ENCODE measurements at places on chromosomes 7 and 10.

DNA sequence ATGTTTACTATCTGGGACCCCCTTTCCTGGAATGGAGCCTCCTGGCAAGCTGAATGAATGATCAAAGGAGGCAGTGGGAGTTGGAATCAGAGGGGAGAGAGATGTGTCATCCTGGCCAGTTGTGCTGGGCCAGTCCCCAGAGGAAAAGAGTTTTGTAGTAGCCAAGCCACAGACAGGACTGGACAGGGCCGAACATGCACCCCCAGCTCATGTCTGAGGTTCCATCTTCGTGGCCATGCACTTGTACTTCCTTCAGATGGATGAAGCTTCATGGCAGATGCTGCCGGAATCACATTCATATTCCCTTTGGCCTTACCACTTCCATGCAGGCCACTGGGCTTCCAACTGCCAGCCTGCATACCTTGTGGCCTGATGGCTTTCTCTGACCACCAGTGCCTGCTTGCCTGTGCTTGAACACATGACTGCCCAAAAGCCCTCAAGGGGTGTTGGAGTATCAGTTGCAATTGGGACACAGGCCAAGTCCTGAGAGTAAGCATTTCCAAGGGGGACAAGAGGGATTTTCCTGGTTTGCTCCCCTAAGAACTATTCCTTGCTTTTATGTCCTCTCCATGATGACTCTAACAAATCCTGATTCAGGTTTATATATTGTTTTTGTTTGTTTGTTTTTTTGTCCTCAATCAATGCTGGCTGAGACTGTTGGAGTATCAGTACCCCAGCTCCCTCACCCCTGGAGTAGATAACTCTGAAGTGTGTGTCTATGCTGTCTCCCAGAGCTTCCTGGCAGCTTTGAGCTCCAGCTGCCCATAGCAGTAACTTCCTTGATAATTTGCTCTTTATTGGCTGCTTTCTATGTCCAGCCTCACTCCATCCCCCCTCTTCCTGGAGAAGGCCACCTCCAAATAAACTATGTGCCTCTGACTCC lies 63.6 kb downstream of the TMEM130 start:
- DNase-seq: no peak

- DNase-seq: no peak
Observed at GRCh38 chr7:50394315-50394714, 55.8 kb downstream of the FIGNL1 start.

GRCh38 chr7:29945259-29945809 lies 44.3 kb downstream of the SCRN1 start:
- no peak for DNase-seq

DNA sequence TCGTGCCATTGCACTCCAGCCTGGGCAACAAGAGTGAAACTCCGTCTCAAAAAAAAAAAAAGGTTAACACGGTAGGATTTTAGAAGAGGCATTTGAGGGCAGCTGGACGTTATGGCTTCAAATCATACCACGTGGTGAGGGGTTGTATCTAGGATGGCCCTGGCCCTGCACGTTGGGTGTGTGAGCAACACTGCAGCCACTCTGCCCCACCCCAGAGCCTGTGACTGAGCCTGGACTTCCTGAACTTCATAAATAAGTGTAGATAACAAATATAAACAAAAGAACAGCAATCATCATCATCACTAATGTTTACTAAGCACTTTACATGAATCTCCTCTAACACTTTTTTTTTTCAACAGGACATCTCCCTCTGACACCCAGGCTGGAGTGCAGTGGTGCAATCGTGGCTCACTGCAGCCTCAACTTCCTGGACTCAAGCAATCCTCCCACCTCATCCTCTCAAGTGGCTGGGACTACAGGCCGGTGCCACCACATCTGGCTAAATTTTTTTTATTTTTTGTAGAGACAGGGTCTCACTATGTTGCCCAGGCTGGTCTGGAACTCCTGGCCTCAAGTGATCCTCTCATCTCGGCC lies 169.5 kb upstream of the FRMD4A start:
- no peak for DNase-seq

GRCh38 chr7:23938937-23939552 lies 229.0 kb downstream of the STK31 start:
- DNase-seq: peak; percentile 13

- no peak for DNase-seq
Observed at GRCh38 chr7:89757910-89758309, 396.4 kb upstream of the STEAP1 start.

- no peak for DNase-seq
Observed at GRCh38 chr10:7035126-7035761, 375.6 kb downstream of the SFMBT2 start.

GRCh38 chr10:119973281-119973680 lies 80.8 kb downstream of the SEC23IP start:
- DNase-seq: no peak

- DNase-seq: no peak
Observed at GRCh38 chr7:151511946-151512345, 7.7 kb downstream of the RHEB start.

DNA sequence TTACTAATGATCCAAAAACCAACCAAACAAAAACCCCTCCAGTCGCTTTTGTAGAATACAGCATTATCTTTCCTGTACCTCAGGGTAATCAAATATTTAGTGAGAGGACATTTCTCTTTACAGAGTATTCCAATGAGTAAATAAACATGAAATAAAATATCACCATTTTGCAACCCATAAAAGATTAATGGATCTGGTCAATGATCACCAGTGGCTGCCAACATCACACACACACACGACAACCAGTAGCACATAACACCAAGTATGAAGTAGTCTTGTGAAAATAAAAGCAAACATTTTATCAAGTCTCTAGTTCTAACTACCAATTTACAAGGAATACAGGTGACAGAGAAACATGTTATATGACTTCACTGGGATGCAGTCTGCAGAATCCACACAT lies 188.6 kb upstream of the IMMP2L start:
- no peak for DNase-seq

DNA sequence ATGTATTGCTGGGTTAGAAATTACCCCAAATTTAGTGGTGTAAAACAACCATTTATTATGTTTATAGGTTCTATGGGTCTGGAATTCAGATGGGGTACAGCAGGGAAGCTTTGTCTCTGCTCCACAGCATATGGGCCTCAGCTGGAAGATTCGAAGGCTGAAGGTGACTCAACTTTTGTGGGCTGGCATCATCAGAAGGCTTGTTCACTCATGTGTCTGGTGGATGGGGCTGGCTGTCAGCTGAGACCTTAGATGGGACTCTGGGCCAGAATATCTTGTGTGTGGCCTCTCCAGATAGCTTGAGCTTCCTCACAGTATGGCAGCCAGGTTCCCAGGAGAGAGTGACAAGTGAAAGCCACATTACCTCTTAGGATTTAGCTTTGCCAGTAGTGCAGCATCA lies 45.9 kb downstream of the ZNF503 start:
- no peak for DNase-seq

- no peak for DNase-seq
Observed at GRCh38 chr10:75379817-75380216, 21.7 kb downstream of the ZNF503 start.

DNA sequence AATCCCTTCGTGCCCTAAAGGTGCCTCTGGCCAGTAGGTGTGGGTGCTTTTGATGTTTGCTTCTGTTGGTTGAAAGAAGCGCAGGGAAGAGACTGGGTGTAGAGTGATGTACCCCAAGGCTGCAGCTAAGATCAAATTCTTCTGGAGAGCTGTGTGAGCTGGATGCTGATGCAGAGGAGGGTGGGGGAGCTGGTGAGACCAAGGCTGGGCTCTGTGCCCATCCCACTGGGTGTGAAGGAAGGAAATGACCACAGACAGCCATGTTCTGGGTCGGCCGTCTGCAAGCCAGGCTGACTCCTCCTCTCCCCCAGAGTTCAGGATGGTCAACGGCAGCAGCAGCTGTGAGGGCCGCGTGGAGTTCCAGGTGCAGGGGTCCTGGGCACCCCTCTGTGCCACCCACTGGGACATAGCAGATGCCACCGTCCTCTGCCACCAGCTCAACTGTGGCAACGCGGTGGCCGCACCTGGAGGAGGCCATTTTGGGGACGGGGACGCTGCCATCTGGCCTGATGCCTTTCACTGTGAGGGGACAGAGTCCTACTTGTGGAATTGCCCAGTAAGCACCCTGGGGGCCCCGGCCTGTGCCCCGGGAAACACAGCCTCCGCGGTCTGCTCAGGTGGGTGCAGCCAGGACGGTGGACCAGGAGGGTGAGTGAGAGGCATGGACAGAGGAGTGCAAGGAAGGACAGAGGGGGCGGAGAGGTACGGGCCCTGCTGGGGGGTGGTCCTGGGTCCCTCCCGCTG lies 5.1 kb downstream of the SCART1 start:
- no peak for DNase-seq

DNA sequence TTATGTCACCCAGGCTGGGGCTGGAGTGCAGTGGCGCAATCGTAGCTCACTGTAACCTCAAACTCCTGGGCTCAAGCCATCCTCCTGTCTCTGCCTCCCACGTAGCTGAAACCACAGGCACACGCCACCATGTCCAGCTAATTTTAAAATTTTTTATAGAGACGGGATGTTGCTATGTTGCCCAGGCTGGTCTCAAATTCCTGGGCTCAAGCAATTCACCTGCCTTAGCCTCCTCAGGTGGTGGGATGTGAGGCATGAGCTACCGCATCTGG lies 123.2 kb upstream of the PARD3 start:
- DNase-seq: no peak

- no peak for DNase-seq
Observed at GRCh38 chr7:136957391-136957790, 88.9 kb downstream of the CHRM2 start.

DNA sequence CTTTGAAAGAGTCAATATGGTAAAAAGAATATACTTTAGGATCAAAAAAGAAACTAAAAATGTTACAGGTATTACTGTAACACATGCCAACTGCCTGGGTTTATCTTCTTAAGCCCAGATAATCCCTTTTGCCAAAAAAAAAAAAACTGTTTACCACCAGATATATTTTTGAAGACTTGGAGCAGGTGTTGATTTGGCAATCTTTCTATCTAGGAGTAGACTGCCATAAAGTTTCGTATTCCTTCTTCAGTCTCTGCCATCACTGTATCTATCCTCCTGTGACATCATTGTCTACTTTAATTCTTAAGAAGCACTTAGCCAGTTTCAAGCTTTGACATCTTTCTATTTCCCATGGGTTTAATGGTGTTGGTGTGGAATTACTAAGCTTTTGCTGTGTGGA lies 161.0 kb downstream of the ST7 start:
- DNase-seq: no peak

DNA sequence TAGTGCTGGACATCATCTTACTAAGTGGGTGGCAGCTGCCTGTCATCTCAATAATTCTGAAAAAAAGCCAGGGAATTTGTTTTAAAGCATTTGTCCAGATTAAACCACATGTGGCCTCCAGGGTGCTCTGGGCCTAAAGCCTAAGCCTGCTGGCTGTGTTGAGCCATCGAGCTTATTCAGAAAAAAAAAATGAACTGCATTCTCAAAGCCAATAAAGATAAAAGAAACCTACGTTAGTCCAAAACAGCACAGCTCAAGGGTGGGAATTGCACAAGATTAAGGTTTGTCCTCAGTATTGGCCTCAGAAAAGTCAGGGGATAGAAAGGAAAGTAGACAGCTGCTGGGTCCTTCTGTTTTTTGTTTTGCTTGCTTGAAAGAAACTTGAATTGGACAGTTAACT lies 22.6 kb upstream of the PRTFDC1 start:
- DNase-seq: no peak

- DNase-seq: no peak
Observed at GRCh38 chr7:24777806-24778205, 20.5 kb upstream of the GSDME start.

GRCh38 chr7:122329145-122329802 lies 24.7 kb upstream of the FEZF1 start:
- DNase-seq: no peak

GRCh38 chr7:98724591-98724990 lies 107.5 kb downstream of the NPTX2 start:
- DNase-seq: no peak

GRCh38 chr7:121519548-121520521 lies 123.7 kb upstream of the FAM3C start:
- no peak for DNase-seq

DNA sequence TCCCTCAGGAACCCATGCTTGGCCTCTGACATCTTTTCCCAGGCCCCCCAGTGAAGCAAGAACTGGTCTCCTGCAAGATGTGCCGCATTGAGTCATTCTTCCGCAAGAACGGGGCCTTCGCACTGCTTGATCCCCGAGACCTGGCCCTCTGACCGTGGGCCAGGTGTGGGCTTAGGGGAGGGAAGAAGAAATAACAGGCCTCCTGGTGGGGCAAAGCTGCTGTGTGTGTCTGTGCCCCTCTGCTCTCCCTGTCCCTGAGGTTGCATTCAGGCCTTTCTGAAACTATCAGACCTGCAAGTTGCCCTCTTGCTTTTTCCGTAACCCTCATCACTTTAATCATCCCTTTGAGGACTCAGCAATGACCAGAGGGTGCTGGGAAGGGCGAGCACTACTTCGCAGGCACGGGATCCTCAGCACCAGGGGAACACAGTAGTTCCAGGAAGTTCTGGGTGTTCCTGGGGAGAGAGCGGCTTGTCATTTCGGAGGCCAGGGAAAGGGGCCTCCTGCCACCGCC lies 6.0 kb downstream of the ATP6V1F start:
- no peak for DNase-seq

DNA sequence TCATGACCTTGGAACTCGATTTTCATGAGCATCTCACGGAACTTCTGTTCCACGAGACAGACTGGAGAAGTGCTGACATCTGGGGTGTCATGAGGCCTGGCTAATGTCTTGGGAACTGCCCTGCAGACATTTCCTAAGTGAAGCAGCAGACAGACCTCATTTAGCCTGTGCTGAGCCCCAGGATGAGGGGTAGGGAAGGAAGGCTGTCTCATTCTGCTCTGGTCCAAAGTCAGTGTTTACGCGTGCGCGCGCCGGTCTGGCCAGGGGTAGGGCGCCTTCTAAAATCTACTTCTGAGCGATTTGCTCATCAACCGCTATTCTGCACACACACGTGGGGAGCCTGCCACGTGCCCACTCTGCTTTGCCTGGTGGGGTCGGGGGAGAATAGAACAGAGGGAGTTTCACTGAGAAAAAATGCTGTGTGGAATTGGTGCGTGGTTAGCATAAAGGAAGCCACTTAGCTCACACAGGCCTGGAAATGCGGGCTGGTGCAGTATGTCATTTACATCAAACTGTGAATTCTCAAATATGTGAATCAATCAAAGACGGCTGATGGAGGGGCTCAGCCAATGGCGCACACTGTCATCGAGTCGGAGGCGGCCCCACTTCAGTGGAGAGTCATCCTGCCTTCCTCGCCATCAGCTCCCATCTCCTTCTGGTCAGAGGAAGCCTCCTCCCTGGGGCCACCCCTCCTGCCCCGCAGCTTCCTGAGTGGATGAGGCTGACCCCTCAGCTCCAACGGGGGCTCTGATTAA lies 335.1 kb downstream of the ADARB2 start:
- DNase-seq: no peak

Measured in GM19239 (cell line).